T-helper 1 cell (primary cell): ENCODE measurements at places on chromosomes 1 and 21.

GRCh38 chr1:114750780-114751179, 7.0 kb downstream of the CSDE1 start:
- DNase-seq = no peak

- DNase-seq = no peak
Observed at GRCh38 chr21:41521489-41522027, 13.6 kb upstream of the TMPRSS2 start.

- DNase-seq = no peak
Observed at GRCh38 chr1:166953491-166953890, 21.8 kb downstream of the ILDR2 start.

- no peak for DNase-seq
Observed at GRCh38 chr1:12528021-12528852, 89.8 kb downstream of the DHRS3 start.
